Transverse colon (tissue), 4 donors: ENCODE measurements at places on chromosomes 1 and 21.

DNA sequence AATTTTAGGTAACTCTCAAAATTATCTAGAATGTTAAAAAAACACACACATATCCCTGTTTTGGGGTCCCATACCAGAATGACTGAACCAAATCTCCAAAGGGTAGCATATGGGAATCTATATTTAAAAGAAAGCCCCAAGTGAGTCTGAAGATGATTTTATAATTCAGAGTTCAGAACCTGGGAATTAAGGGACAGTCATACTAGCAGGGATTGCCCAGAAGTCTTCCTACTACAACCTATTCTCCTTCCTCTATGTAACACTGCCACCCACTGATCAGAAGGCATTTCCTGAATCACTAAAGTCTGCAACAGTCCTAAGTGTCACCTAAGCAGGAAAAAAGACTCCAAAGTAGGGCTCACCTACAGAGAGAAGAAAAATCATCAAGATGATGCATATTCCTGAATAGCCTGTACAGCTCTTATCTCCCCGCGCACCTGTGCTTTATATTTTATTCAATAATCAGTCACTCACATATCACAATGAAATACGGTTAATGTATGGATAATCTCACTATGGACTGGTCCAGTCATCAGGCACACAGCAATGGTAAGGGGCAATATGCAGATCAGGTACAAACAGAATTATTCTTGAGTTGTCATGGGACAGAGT, 4.9 kb downstream of the RGS1 start:
- DNase-seq, result peak; percentile 16

DNA sequence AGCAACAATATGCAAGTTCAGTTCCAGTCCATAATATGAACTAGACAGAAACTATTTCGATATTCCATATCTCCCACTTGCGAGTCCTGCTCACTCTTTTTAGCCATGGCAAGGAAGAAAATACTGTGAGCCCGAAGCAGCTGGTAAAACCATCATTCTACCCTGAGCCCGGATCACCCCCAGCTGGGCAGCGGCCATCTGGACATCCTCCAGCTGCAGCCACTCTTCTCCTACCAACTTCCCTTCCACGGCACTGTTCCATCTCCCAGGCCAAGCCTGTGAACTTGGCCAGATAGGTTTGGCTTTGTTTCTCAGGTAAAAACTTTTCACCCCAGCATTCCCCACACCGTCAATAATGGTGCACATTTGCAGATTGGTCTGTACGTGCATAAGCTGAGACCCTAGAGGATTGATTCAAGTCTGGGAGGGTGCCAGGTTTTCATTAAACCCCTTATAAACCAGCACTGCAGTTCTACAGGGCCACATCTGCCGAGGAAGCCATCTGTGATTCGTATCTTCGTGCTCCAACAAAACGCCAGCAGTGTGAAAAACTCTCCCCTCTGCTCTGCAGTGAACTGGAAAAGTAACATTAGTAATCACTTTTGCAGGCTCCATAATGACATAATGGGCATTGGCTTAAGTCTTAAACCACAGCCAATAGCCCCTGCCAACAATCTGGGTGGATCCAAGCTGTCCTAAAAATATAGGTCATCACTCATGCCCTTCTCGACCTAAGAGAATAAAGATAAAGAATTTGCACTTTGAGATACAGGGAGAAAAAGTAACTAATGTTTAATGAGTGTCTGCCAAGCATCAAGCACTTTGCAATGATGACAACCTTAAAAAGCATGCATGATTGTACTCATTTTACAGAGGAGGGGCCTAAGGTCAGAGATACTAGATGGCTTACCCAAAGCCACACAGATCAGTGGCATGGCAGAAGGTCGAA, 205.1 kb downstream of the PLPP3 start:
- DNase-seq, result no peak

DNA sequence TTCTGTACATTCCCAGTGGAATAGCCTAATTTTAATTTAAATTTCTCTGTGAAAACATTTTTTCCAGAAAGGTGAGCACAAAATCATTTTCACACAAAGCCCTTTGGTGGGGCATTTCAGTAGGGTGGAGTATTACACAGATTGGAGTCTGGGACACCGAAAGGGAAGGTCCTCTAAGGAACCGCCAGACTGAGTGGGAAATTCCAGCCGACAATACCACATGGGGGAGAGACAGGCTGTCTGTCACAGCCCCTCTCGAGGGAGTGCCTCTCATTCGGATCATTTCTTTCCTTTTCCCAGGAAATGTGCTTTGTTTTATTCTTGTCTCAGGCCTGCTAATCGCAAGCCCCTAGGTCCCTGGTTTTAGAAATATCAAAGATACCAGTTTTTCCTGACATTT, 150.6 kb upstream of the HOOK1 start:
- DNase-seq, result no peak

DNA sequence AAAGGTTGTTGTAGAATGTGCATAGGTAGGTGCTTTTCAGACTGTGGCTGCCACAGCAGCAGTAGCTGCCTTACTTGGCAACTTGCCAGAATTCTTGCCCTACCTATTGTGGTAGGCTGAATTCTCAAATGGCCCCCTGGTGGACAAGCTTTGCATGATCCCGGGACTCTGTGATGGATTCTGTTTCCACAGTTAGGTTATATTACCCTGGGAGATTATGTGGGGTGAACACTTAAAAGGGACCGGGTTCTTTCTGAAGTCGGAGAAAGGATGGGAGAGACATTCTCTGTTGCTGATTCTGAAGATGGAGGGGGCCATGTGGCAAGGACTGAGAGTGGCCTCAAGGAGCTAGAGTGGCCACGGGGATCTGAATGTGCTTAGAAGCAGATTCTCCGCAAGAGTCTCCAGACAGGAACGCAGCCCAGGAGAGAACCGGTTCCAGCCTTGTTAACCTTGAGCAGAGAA, 32.1 kb upstream of the KCNE1 start:
- peak; percentile 85 for DNase-seq

DNA sequence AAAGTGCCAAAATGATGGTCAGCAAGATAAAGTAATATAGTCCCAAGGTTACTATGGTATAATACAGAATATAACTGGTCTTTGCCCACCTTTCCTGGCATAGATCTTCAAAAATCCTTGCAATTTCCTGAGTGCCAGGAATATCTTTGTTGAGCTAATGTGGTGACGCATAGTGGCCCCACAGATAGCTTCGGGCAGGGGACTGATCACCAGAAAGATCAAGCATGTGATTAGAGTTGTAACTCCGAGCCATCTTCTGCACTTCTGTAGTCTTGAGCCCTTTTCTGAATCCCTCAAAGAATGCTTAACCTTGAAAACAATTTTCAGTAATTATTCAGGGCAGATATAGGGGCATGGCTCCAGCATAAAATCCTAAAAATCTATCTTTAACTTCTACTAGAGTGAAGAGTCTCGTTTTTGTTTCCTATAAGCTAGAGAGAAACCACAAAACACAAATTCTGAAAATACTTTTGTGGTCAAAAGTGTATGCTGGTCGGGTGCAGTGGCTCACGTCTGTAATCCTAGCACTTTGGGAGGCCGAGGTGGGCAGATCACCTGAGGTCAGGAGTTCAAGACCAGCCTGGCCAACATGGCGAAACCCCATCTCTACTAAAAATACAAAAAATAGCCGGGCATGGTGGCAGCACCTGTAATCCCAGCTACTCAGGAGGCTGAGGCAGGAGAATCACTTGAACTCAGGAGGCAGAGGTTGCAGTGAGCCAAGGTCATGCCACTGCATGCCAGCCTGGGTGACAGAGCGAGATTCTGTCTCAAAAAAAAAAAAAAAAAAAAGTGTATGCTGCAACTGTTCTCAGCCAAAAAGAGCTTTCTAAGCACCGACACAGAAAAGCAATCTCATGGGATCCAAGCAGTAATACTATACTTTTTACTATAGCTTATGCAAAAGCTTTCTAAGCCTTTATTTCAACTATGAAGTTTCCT, 62.8 kb downstream of the NVL start:
- DNase-seq, result no peak

DNA sequence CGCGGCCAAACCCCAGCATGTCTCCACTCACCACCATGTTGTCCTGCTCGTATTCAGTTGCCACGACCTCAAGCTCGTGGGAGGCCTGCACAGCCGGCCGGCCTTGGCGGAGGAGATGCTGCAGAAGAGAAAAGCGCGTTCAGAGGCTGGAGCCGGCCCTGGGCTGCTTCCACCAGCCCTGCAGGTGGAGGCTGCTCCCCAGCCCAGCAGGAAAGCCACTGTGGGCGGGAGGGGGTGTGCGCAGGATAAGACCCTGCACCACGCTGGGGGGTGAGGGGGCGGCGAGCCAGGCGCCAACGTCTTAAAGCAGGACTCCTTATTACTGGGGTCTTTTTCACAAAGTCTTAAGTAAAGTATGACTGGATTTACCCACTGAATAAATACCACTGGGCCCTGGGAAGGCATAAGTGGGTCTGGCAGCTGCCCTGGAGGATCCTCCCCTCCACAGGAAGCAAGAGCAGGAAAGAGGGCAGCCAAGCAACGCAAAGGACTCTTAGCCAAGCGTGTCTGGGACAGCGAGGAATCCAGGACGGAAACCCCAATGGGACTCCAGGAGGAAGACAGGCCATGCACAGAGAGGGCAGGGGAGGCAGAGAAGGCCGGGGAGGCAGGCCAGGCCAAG, 104.8 kb downstream of the NPHP4 start:
- no peak for DNase-seq

GRCh38 chr1:110896090-110896489, 23.1 kb downstream of the CD53 start:
- no peak for DNase-seq

DNA sequence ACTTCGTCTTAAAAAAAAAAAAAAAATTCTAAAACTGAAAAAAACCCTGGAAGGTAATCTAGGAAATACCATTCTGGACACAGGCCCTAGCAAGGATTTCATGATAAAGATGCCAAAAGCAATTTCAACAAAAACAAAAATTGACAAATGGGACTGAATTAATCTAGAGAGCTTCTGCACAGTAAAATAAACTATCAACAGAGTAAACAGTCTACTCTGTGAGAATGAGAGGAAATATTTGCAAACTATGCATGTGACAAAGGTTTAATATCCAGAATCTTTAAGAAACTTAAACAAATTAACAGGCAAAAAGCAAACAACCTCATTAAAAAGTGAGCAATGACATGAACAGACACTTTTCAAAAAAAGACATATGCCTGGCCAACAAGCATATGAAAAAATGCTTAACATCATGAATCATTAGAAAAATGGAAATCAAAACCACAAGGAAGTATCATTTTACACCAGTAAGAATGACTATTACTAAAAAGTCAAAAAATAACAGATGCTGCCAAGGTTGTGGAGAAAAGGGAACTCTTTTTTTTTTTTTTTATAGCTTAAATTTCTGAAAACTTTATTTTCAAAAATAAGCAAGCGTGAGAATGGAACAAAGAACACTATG, 29.4 kb upstream of the RNPC3 start:
- DNase-seq, result no peak

DNA sequence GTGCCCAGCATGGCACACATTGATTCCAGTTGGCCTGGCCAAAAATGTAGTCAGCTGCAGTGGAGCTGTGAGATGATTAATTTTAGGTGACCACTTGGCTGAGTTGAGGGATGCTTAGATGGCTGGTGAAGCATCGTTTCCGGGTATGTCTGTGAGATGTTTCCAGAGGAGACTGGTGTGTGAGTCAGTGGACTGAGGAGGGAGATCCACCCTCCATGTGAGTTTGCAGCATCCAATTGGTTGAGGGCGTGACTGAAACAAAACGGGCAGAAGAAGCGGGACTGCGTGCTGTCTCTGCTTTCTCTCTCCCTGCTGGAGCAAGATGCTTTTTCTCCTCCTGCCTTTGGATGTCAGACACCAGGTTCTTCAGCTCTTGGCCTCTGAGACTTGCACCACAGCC, 68.2 kb upstream of the DSCAM start:
- DNase-seq, result no peak

- DNase-seq, result no peak
Measured at GRCh38 chr1:235925016-235925415, 58.3 kb upstream of the LYST start.

GRCh38 chr1:191634801-191635508, 523.3 kb upstream of the RGS18 start:
- no peak for DNase-seq

DNA sequence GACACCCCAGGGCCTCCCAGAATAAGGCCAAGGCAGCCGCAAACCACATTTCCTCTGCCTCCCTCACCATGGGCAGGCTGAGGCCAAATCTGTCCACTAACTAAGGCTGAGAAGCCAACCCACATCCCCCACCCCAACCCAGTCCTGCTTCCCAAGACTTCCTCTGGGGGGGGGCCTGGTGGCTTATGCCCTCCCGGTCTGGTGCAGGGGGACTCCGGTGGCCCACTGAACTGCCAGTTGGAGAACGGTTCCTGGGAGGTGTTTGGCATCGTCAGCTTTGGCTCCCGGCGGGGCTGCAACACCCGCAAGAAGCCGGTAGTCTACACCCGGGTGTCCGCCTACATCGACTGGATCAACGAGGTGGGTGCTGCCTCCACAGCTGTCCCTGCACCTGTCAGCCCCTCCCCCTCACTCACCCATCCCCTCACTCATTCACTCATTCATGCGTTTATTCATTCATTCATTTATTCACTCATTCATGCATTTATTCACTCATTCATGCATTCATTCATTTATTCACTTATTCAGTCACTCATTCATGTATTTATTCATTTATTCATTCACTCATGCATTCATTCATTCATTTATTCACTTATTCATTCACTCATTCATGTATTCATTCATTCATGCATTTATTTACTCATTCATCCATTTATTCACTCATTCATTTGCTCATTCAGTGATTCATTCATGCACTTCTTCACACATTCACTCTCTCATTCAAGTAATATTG, 7.3 kb downstream of the CTRC start:
- no peak for DNase-seq

DNA sequence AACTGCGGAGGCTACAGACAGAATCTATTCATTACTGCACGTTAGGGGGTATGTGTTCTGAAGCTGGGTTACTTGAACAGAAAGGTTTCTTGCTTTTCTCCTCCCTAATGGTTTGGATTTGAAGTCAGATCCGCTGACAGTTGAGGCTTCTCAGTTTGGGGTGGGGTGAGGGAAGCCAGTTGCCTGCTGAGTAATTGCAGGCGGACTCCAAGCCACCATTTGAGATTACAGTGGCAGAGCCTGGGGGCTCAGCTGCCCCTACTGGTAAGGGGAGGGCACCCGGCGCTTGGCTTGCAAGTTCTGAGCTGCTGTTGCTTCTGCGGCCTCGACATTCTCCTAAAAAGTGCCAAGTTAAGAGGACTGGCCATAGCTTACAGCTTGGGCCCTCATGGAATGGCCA, 2.0 kb downstream of the GRHL3 start:
- DNase-seq, result no peak

DNA sequence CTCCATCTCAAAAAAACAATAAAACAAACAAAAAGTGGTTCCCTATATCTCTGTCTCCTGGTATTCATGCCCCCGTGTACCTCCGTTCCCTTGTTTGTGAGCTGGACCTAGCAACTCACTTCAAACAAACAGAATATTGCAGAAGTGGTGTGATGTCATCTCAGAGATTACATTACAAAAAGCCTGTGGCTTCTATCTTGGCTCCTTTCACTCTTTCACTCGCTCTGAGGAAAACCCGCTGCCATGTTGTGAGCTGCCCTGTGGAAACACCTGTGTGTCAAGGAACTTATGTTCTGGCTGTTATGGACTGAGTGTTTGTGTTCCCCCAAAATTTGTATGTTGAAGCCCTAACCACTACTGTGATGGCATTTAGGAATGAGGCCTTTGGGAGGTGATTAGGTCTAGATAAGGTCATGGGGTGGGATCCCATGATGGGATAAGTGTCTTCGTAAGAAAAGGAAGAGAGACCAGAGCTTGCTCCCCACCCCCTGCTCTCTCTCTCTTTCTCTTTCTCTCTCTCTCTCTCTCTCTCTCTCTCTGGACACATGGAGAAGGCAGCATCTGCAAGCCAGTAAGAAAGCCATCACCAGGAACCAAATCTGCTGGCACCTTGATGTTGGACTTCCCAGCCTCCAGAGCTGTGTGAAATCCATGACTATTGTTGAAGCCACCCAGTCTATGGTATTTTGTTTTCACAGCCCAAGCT, 7.4 kb upstream of the HYI start:
- DNase-seq, result no peak
